ENCODE measurements at places on chromosomes 13 and 19.

DNA sequence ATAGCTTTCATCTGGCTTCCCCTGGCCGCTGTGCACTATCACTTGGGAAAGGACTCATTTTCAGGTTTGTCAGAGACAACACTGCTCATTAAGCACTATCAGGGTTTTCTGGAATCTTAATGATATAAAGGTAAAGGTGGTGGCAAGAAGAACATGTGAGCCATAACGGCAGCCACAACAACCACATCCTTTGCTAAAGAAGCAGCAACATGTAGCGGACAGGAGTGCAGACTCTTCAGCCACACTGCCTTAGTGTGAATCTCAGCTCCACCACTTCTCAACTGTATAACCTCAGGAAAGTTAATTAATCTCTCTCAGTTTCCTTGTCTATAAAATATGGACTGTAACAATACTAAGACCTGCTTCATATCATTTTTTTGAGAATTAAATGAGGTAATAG, 24.1 kb upstream of the MIR17HG start:
- no peak for DNase-seq

DNA sequence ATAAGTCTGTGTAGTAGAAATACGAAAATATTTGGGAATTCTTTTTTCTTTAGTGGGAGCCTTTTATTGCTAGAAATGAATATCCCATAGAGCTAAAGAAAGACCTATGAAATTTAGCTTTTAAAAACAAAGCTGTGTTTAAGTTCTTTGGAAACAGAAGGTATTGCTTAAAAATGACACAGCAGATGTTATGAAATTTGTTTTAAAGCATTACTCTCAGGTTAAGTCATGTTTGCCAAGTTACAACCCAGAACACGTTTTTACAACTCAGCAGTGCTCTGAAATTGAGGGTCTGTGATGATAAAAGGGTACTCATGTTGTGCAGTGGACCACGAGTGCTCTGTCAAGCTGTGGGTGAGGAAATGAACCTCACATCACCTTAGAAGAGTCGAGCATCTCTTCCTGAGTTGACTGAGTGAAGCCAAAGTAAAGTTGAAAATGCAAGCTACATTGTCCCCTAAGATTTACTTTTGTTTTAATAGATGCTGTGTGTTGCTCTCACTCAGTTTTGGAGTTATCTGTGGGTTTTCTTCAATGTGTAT, 161.1 kb downstream of the SHISA2 start:
- no peak for DNase-seq

DNA sequence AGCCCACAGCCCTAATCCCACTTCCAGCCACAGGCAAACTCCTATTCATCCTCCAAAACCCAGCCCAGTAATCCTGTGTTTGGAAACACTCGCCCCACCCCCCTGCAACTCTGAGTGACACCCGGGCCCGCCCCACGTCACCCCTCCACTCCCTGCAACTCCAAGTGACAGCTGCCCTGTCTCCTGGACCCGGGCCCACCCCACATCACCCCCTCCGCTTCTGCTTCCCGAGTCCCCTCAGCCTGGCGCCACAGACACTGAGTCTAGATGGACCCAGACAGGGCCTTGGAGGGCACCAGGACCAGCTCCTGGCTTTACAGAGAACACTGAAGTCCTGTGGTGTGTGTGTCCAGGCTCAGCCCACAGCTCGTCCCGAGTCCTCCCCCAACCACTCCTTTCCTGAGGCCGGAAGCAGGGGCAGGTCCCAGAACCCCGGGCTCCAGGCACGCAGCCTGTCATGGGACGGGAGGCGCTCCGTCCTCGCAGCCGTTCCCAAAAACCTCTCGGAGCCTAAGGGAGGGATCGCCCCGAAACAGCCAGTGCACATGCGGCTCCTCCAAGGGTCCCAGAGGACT, 7.7 kb downstream of the REXO1 start:
- no peak for DNase-seq

DNA sequence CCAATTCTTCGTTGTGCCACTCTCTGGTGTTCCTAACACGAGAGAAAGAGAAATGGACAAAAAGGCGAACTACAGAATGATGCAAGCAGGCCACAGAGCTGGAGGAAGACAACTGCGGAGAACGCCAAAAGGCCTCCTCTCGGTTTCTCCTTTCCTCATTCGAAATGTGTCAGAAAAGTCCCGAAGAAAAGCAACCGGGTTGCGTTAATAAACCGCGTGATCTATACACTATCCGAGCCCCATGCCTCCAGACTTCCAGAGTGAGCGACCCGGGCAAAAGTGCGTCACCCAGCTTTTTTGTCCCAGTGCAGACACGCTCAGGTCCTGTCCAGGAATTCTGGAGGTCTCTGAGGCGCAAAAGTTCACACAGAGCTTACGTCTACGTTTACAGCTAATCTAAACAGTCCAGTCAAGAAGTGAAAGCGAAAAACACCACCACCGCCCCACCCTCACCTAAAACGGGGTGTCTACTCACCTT, 413 bp downstream of the N4BP2L2 start:
- DNase-seq, result no peak

DNA sequence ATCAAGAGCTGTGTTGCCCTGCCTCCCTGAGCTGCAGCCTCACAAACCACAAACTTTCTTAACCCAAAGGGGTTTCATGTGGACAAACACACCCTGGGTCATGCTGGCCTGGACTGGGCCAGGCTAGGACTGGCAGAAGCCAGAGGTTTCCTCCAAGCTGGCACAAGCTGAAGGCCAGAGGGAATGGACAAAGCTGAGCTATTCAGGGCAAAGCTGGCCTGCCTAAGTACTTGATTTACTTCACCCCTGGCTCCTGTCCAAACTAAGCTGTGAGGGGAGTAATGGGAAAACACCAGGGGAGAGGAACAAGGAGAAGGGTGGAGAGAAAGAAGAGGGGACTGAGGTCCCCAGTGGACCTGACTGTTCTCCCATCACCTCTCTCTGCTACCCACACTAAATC, 6.2 kb downstream of the CPAMD8 start:
- DNase-seq, result no peak

GRCh38 chr13:76383676-76384461, 502.3 kb downstream of the KCTD12 start:
- no peak for DNase-seq

- DNase-seq, result no peak
These were observed 106.6 kb downstream of the MZT1 start for GRCh38 chr13:72620874-72621273.

DNA sequence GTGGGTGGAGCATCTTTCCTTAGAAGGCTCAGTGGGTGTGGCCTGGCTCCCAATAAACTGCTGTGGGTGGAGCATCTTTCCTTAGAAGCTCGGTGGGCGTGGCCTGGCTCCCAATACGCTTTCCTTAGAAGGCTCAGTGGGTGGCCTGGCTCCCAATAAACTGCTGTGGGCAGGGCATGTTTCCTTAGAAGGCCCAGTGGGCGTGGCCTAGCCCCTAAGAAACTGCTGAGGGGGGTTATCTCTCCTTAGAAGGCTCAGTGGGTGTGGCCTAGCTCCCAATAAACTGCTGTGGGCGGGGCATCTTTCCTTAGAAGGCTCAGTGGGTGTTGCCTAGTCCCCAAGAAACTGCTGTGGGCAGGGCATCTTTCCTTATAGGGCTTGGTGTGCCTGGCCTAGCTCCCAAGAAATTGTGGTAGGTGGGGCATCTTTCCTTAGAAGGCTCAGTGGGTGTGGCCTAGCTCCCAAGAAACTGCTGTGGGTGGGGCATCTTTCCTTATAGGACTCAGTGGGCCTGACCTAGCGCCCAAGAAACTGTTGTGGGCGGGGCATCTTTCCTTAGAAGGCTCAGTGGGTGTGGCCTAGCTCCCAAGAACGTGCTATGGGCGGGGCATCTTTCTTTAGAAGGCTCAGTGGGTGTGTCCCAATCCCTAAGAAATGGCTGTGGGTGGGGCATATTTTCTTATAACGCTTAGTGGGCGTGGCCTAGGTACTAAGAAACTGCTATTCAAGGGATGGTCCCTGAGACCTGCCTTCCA, 10.3 kb downstream of the HSH2D start:
- no peak for DNase-seq

- DNase-seq, result no peak
These were observed 59.8 kb upstream of the RCBTB2 start for GRCh38 chr13:48592688-48593049.

DNA sequence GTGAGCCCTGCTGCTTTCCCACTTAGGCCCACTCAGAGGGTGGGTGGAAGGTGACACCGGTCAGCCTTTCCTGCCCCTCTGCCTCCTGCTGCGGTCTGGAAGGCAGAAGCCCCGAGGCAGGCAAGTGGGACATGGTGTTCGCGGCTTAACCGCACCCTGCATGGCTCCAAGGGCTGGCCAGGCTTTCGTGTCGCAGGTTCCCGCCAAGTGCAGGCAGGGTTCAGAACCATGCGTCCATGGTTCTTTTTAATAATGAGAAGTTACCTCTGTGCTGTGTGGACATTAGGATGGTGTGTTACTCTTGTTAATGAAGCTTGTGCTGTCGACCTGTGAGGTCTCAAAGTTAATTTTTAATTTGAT, 986 bp downstream of the DGKH start:
- DNase-seq, result no peak

- DNase-seq, result no peak
These were observed 22.2 kb downstream of the CNFN start for GRCh38 chr19:42367929-42368328.

GRCh38 chr19:43674596-43674995, 4.6 kb upstream of the PLAUR start:
- DNase-seq, result no peak

All from stimulated activated CD4-positive, alpha-beta T cell treated with anti-CD3 and anti-CD28 coated beads, Interleukin-4, amount 100 ng/mL, for 48 hours (primary cell).